Astrocyte of the hippocampus (primary cell): ENCODE measurements at places on chromosomes 2 and 18.

DNA sequence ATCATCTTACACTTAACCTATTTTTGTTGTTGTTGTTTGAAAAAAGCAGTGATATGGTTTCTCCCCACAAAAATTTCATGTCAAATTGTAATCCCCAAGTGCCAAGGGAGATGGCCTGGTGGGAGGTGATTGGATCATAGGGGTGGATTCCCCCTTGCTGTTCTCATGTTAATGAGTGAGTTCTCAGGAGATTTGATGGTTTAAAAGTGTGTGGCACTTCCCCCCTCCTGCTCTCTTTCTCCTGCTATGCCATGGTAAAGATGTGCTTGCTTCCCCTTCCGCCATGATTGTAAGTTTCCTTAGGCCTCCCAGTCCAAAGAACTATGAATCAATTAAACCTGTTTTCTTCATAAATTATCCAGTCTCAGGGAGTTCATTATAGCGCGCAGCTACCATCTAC is 1362.7 kb upstream of the FAM98A start:
- no peak for DNase-seq

DNA sequence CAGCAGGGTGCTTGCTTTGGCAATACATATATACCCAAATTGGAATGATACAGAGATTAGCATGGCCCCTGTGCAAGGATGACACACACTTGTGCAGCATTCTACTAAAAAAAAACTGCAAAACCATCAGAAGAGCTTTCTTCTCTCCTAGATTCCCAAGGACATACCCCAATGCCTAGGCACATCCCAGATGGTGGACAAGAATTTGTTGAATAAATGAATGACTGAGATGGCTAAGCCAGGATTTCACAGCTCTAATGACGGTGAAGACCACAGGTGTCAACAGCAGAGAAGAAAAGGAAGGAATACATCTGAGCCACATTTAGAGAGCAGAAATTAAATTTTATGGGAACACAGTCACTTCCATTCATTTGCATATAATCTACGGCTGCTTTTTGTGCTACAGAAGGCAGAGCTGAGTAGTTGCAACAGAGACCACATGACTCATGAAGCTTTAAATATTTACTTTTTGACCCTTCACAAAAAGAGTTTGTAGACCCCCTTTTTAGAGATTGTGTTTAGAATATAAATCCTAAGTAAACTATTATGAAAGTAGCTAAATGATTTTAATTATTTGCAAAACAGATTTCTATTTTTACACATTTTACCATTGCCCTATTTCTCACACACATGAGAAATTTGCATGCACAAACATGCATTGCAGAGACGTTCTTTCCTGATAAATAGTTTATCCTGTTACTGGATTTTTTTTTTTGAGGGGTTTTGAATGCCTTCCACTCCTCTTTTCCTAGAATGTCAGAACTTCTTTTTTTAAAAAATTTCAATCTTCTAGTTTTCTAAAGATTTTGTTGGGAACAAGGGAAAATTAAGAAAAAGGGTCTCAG is 119.0 kb downstream of the PMAIP1 start:
- DNase-seq, result peak; percentile 52

GRCh38 chr2:121649149-121649595 is at the start of gene CLASP1:
TSS of gene CLASP1 (minus strand) at chr2:121649462. CDS start at chr2:121605895, 43,567 bp downstream.
- no peak for DNase-seq

GRCh38 chr18:24395049-24395795 is 2.4 kb downstream of the OSBPL1A start:
- DNase-seq, result no peak

DNA sequence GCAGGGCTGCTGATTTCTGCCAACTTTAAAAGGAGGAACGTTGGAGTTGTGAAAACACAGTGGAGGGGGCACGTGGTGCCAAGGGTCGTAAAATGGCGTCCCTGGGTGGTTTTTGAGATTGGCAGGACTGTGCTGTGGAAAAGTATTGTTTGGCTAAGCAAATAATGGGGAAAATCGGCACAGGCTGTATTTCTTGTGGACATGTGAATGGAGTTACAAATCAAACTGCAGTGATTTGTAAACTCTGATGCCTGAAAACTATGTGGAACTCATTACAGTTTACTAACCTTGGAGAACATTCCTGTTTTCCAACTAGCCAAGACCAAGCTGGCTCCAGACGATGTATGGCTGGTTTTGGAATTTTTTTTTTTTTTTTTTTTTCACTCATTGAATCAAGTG is 68.7 kb downstream of the KCTD1 start:
- peak; percentile 64 for DNase-seq
